Keratinocyte (primary cell): ENCODE measurements at places on chromosomes 7 and 10. TPM values are rescaled to one million over a fixed set of nuclear protein-coding genes. Genes with fewer than 3 reads are reported as not detected.

KLLN gene
- 0.10 to 0.31 TPM (median 0.16 TPM) in 3 replicates for polyA plus RNA-seq

FBXO24 gene
- 0.19 to 0.34 TPM (median 0.22 TPM) in 3 replicates for polyA plus RNA-seq

ALOX5 gene
- 0.04 TPM in 1 of 3 replicates, not detected in the others for polyA plus RNA-seq

WNT8B gene
- not detected in 3 replicates for polyA plus RNA-seq

GHRHR gene
- polyA plus RNA-seq: not detected in 3 replicates

OGDHL gene
- polyA plus RNA-seq: 0.06 to 0.31 TPM (median 0.09 TPM) in 3 replicates

MRM2 gene
- 15.5 to 28.2 TPM (median 21.5 TPM) in 3 replicates for polyA plus RNA-seq

CPED1 gene
- 0.62 to 1.1 TPM (median 0.72 TPM) in 3 replicates for polyA plus RNA-seq

DNA sequence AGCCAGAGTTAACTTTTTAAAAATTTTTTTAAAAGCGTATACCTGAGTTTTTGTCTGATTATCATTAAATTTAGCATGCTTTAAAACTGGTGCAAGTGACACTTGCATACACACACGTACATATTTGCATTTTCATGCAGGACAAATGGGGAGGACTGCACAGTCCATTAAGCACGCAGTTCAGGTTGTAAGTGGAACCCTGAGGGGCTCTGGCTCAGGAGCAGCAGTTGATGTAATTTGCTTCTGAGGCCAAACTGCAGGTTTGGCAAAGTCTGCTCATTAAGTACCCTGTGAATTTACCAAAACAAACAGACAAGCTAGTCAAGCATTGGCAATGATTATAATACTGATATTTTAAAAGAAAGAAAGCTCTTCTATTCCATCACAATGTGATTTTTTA, 215.8 kb upstream of the PFKP start:
- H3K27ac ChIP-seq: no peak overlapping the region
- H3K4me3 ChIP-seq: no peak overlapping the region
- H3K4me1 ChIP-seq: no peaks in the 10 kb centered on the region
- no peaks in the 10 kb centered on the region for H3K27me3 ChIP-seq

- H3K27ac ChIP-seq: peak overlapping the region; percentile 4
- peaks cover 14% of the 10 kb centered on the region for H3K4me1 ChIP-seq
- no peaks in the 10 kb centered on the region for H3K27me3 ChIP-seq
Measured at GRCh38 chr10:89392974-89393373, 551 bp downstream of the IFIT1 start.

DNA sequence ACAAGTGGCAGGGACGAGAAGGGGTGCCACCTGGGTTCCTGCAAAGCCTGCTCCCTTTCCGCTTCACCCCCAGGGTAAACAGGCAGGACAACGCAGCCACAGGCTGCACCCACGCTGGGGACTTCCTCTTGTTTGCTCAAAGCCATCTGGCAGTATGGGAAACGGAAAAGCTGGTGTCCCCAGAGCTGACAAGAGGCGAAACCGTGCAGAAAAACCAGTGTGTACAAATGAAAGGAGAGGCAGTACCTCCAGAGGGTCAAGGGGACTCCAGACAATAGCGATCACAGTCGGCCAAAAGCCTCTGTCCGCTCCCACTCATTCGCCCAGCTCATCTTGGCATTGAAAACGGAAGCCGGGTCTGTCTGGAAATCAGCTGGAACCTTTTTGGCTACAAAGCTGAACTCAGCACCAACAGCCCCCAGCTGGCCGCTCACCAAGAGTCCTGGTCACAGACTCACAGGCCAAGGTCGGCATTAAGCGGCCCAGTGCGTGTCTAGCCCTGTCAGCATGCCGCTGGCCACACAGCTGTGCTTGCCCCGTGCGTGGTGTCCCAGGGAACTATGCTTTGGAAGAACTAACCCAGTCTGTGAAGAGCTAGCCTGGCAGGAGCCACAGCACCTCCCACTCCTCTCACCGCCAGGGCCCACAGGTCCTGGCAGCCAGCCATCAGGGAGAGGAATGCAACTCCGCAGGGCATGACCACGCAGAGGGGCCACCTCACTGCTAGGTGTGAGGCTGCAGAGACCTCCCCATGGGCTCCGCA, 10.4 kb downstream of the TNS3 start:
- DNase-seq: peak; percentile 50
- no peaks in the 10 kb centered on the region for H3K27me3 ChIP-seq
- H3K27ac ChIP-seq: no peak overlapping the region
- no peak overlapping the region for H3K4me3 ChIP-seq

- H3K4me1 ChIP-seq: no peaks in the 10 kb centered on the region
- no peak for DNase-seq
- H3K27ac ChIP-seq: no peak overlapping the region
Measured at GRCh38 chr10:49164559-49165188, 23.5 kb downstream of the TMEM273 start.

GRCh38 chr7:86975449-86975848, 84.0 kb downstream of the ELAPOR2 start:
- no peak overlapping the region for H3K27ac ChIP-seq
- H3K27me3 ChIP-seq: no peaks in the 10 kb centered on the region
- H3K4me1 ChIP-seq: no peaks in the 10 kb centered on the region
- no peak overlapping the region for H3K4me3 ChIP-seq
- DNase-seq: no peak

- peaks cover 9% of the 10 kb centered on the region for H3K4me1 ChIP-seq
- no peak overlapping the region for H3K27ac ChIP-seq
- H3K4me3 ChIP-seq: no peak overlapping the region
- H3K36me3 ChIP-seq: no peaks in the 10 kb centered on the region
Measured at GRCh38 chr10:95356-96115, 39.7 kb upstream of the ZMYND11 start.

DNA sequence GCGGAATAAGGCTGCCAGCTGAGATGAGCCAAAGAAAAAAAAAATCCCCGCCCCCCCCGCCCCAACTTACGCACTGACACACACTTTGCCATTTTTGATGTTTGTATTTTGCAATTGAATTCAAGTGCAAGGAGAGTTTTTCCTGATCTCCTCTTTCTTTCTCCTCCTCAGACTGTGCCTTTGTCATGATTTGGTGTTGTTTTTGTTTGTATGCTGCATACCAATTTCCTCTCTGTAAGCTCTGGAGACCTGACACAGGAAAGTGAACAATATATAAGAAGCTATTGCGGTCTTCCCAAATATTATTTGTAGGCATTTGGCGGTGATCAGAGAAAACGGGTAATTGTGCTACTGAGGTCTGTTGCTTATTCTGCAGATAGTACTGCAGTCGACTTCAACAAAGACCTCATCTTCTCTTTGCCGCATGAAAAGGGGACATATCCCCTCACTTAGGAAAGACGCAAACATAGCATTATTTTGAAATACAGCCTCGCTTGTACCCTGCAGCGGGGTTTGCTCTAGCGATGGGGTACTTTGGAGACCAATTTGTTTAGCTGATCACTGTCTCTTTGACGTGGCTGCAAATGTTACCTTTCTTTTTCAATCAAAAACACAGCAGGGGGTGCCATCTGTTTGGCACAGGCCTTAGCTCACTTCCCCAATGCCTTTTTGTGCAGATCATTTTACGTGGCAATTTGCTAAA, 206.6 kb downstream of the SKAP2 start:
- H3K36me3 ChIP-seq: no peaks in the 10 kb centered on the region
- no peak for DNase-seq
- H3K27ac ChIP-seq: no peak overlapping the region
- H3K4me3 ChIP-seq: no peak overlapping the region
- no peaks in the 10 kb centered on the region for H3K4me1 ChIP-seq
- H3K27me3 ChIP-seq: no peaks in the 10 kb centered on the region

- no peak overlapping the region for H3K4me3 ChIP-seq
- H3K27ac ChIP-seq: no peak overlapping the region
- H3K36me3 ChIP-seq: no peaks in the 10 kb centered on the region
- DNase-seq: no peak
- H3K4me1 ChIP-seq: no peaks in the 10 kb centered on the region
Measured at GRCh38 chr10:79559726-79560125, 481 bp downstream of the SFTPA2 start.

DNA sequence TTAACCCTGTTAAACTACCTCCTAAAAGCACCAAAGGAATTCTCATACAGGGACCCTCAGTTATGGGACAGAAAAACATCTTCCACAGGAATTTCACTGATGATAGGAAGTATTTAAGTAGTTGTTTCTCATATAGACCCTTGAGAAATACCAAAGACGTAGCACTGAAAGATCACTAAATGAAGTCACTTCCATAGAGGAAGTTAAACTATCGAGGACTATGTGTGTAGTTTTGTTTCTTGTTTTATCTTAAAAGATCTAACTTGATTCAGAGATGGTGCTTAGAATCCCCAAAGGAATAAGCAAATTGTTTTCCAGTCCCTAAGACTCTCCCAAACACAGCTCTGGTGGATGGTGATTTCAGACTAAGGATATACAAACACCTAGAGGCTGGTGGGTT, 94.8 kb upstream of the AFAP1L2 start:
- H3K27ac ChIP-seq: peak overlapping the region; percentile 61
- H3K4me1 ChIP-seq: peaks cover 22% of the 10 kb centered on the region
- DNase-seq: no peak
- no peaks in the 10 kb centered on the region for H3K27me3 ChIP-seq
- H3K4me3 ChIP-seq: no peak overlapping the region

DNA sequence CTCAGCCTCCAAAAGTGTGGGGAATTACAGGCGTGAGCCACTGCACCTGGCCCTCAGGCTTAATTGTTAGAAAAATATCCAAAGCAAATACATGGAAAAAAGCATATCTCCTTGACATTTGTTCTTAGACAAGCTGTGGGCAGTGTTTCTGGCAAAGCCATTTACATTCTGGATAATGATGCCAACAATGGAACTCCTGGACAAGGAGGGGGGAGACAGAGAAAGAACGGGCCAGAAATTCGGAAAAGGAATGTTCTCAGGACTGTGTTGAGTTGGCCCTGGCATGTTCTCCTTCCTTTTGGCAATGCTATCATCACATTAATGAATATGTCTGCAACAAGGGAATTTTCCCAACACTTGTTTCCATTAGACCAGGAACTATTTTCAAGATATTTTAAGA, 88.7 kb downstream of the UBE2H start:
- H3K4me3 ChIP-seq: no peak overlapping the region
- no peak for DNase-seq
- H3K36me3 ChIP-seq: peaks cover 3% of the 10 kb centered on the region
- H3K4me1 ChIP-seq: peaks cover 34% of the 10 kb centered on the region
